NCI-H146 (cell line): ENCODE measurements at places on chromosomes 5 and 9.

GRCh38 chr5:16856531-16856930, 79.6 kb downstream of the MYO10 start:
- no peak for DNase-seq

GRCh38 chr5:146130440-146131045, 25.2 kb upstream of the PLAC8L1 start:
- DNase-seq: peak; percentile 11

DNA sequence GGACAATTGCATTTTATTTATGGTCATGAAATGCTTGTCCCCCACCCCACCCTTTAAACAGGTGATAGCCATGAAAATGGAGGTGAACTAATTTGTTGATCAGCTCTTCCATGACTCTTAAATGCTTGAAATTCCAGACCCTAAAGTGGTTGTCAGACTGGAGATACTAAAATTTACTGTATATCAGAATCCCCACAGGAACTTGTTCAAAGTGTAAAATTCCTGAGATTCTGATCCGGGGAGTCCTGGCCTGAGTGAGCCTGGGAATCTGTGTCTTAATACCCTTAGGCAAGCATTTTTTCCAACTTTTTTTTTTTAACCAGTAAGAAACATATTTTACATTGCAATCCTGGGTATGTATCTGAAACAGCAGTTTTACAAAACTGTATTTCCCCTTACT, 4.7 kb downstream of the SKP2 start:
- DNase-seq: no peak

GRCh38 chr9:35562895-35563780, 41.9 kb upstream of the TESK1 start:
- DNase-seq: no peak

DNA sequence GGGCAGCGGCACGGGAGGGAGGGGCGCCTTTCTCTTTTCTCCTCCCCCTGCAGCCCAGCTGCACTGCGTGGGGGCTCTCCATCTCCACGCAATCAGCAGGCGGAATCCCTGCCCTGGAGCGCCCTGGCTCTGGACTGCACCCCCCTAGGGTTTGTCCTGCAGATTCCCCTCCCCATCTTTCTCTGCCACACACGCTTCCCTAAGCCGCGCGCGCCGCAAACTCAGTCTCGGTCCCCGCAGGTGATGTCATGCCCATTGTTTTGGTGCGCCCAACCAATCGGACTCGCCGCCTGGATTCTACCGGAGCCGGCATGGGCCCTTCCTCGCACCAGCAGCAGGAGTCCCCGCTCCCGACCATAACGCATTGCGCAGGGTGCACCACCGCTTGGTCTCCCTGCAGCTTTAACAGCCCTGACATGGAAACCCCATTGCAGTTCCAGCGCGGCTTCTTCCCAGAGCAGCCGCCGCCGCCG, at the start of gene KCNN2:
TSS of gene KCNN2 (plus strand) at position 347 of the 473 bp plus-strand sequence. CDS start at position 417, 70 bp downstream.
- peak; percentile 99 for DNase-seq

- DNase-seq: no peak
These were observed 212.7 kb upstream of the CD180 start for GRCh38 chr5:67409126-67409777.

GRCh38 chr5:88452820-88453219, 184.2 kb upstream of the TMEM161B start:
- DNase-seq: no peak

DNA sequence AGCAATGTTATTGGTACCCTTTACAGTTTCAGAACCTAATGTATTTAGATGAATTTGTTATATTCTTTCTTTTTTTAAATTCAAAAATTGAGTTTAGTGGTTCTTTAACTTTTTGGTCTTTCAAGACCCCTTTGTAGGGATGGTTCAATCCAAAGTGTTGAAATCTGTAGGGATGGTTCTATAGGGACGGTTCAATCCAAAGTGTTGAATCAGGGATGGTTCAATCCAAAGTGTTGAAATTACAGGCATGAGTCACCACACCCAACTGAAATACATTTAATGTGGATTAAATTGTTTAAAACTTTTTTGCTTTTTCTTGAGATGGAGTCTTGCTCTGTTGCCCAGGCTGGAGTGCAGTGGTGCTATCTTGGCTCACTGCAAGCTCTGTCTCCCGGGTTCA, 30.6 kb downstream of the SNX2 start:
- DNase-seq: no peak
